ENCODE measurements at places on chromosomes 2 and 18.

GRCh38 chr2:146633159-146633558 is 1211.7 kb upstream of the ACVR2A start:
- no peak for DNase-seq

DNA sequence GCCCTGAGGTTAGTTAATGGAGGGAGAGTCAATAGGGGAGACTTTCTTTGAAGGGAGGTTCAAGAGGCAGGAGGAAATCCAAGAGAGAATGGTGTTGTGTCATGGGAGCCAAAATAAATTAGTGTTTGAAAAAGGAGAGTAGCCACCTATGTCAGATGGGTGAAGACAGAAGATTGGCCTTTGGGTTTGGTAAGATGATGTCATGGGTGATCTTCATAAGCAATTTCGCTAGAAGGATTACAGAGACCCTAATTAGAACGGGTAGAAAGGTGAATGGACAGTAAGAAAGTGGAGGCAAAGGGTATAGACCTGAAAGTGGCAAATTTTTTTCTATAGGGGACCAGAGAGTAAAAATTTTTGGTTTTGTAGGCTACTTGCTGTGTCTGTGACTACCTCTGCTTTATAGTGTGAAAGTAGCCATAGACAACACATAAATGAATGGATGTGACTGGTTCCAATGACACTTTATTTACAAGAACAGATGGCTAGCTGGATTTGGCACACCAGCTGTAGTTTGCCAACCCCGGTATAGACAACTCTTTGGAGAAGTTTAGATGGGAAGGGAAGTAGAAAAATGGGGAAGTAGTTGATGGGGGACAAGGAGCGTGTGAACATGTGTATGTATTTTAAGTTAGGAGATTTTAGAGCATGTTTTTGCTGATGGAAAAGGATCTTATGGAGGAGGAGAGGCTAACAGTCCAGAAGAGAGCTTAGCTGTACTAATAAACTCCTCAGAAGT is 9.3 kb downstream of the STAMBP start:
- no peak for DNase-seq

GRCh38 chr2:46847185-46847710 is 68.4 kb downstream of the MCFD2 start:
- peak; percentile 73 for DNase-seq

DNA sequence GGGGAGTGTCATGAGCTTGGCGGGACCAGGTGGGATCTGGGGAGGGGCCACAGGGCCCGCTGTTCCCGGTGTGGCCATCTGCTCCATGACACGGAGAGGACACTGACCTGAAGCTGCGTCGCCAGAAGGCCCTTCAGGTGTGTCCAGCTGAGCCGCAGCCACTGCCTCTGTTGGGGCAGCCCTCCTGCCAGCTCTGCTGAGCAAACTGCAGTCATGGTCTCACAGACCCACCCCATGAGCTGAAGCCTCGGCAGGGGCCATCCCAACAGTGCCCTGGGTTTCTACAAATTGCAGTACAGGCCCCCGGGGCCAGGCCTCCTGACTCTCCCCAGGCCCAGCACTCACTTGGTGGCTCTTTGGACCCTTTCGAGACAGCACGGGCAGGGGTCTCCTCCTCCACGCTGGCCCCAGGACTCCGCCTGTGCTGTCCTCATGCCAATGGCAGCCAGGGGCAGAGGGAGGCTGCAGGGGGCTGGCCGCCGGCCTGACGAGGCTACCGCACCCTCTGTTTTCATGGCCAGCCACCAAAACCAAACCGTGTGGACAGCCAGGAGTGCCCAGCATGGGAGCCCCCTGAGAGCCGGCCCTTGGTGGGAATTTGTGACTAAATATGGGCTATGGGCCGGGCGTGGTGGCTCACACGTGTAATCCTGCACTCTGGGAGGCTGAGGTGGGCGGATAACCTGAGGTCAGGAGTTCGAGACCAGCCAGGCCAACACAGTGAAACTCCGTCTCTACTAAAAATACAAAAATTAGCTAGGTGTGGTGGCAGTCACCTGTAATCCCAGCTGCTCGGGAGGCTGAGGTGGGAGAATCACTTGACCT is 175.2 kb upstream of the SALL3 start:
- DNase-seq: no peak

GRCh38 chr2:104472076-104472475 is 381.8 kb upstream of the POU3F3 start:
- DNase-seq: no peak

DNA sequence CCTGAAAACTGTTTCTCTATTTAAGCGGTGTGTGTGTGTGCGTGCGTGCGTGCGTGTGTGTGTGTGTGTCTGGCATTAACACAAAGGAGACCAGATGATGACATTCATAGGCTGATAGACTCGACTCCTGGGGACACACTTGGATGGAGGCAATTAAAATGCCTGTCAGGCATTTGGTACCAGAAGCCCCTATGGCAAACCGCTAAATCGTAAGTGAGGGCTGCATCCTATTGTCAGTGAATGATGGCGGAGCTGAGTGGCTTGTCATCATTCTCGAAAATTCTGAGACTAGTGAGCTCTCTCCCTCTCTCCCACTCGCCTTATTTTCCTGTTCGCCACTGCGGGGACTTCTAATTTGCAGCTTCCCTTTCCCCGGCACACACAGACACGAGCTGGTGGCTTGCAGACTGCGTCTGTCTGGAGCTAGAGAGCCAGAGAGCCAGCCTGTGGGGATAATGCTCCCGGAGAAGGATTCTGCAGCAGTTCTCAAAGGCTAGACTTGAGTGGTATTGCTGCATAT is 155.4 kb downstream of the MAP2 start:
- DNase-seq: no peak

DNA sequence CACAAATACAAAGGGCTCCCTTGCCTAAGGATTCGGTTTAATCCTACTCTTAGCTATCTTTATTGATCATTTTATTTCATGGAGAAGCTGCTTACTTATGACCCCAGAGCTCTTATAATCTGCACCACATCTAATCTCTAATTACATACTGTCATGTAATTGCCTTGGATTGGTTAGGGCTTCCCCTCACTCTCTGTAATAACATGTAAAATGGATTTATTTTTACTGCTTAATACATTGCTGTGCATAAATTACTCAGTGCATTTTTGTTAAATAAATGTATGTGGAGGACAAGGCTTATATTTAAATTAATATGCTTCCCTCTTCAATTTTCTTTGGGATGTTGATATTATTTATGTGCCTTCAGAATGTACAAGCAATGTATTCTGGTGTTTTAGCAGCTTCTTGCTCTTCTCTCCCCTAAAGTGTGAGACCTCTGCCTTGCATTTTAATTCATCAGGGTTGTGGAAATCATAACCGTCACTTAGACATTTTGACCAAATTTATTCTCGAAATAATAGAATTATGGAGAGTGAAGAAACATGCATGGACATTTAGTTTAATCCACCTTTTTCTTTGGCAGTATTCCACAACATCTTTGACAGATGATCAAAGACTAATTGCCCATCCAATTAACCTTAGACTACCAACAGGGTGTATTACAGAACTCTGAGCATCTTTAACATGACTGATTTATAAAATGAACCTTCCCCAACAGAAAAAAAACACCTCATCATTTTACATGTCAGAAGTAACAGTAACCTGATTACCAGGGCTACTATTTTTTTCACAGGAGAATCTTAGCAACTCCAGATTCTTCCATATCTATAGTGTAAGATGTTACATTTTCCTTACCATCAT is 692.6 kb downstream of the LRRTM4 start:
- no peak for DNase-seq

DNA sequence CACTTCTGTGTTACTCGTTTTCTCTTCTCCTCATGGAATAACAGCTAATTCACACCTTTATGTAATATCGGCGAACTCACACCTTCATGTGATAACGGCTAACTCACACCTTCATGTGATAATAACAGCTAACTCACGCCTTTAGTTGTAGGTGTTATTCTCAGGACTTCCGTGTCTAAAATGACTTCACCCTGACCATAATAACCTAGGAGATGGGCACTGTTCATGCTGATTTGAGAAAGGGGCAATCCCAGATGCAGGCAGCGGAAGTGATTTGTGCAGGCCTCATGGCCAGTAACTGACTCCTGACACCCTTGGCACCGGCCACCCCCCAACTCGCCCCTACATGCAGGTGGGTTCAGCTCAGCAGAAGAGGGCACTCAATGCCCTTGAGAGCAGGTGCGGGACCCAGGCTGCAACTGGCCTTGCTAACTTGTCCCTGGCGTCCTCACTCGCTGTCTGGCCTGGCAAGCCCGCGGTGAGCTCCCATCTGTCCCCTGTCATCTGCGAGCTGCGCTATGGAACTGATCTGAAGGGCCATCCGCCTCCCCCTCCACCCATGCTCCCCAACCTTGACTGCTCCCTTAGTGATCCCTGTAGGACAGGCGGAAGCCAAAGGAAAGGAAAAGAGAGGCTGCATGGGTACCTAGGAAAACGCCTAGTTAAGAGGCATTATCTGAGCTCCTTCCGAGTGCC is 42.6 kb upstream of the MTCL1 start:
- DNase-seq: no peak

GRCh38 chr2:56287508-56287907 is 103.7 kb downstream of the CCDC85A start:
- no peak for DNase-seq

GRCh38 chr2:150885236-150885635 is 376.4 kb downstream of the RBM43 start:
- no peak for DNase-seq

DNA sequence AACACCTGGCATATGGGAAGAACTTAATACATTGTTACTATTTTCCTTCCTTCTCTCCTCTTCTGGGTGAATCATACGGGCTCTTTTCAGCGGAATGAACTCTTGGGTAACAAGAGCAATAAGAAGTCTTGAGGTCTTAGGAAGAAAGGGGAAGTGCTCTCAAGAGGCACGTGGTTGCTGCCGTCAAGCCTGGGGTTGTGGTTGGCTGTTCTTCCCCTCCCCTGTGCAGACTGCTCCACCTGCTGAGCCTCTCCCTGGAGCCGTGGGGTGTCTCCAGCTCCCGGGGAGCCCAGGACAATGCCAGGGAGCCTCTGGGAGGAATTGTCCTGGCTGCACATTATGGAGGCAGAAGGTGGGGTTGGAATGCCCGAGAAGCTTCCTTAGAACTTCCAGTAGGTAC is 19.4 kb downstream of the TOGARAM2 start:
- DNase-seq: no peak

DNA sequence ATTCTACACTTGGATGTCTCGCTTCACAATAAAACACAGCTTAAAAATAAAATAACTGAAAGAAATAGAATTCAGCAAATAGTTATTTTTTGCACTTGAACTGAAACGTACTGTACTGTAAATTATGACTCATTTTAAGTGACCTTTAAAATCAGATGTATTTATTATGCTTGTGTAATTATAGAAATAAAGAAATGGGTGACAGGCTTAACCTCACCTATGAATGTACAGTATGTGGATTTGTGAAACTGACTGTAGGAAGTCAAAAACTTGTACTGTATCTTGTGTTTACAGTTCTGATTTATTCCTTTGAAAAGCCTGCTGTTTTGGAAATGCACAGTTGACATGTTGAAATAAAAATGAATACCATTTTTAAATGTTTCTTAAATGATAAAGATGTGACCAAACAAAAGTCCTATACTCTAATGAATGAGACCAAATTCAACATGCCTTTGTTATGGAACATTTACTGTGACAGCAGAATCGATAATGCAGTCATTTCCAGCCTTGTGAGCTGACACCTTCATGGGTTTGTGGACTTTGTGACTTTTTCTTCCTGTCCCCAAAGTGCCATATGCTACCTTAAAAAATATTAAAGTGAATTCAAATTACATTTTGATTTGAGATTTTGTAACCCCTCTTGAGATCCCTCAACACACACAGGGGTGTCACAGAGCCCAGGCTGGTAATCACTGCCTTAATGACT is 32.7 kb downstream of the NEMP2 start:
- DNase-seq: no peak

GRCh38 chr2:64945973-64946768 is 43.0 kb upstream of the SLC1A4 start:
- no peak for DNase-seq

DNA sequence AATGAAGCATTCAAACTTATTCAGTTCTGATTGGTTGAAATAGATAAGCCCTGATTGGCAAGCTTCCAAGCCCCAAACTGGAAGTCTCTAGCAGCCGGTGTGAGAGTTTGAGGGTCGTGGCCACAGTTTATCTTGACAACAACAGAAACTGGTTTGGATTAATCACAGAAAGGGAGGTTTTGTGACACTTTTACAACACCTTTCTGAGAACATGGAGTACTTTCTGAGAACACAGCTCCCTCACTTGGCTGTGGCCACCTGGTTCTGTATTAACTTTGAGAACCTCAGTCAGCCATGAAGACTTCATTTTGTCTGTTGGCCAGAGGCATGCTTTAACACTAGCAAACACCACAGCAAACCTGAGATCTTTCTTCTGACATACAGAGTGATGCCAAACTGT is 280.7 kb upstream of the VWC2L start:
- DNase-seq: no peak

DNA sequence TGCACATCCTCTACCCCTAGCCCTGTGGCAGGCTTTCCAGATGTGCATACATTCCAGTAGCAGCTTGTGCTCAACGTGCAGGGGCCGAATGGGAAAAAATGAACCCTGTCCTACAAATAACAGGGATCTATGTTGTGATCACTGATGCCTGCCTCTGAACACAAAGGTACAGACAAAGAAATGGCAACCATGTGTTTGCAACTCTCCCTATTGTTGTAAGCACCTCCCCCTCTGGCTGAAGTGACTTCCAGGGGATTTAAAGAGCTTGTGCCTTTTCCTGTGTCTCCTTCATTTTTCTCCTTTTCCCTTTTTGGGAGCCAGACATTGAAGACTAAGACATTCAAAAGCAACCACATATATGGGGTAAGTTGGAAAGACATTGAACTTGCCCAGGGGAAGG is 21.6 kb downstream of the ARHGAP25 start:
- no peak for DNase-seq

GRCh38 chr2:32832821-32833220 is 113.9 kb upstream of the LTBP1 start:
- no peak for DNase-seq

- DNase-seq: peak; percentile 90
These were observed 41.7 kb upstream of the NABP1 start for GRCh38 chr2:191636235-191636543.

DNA sequence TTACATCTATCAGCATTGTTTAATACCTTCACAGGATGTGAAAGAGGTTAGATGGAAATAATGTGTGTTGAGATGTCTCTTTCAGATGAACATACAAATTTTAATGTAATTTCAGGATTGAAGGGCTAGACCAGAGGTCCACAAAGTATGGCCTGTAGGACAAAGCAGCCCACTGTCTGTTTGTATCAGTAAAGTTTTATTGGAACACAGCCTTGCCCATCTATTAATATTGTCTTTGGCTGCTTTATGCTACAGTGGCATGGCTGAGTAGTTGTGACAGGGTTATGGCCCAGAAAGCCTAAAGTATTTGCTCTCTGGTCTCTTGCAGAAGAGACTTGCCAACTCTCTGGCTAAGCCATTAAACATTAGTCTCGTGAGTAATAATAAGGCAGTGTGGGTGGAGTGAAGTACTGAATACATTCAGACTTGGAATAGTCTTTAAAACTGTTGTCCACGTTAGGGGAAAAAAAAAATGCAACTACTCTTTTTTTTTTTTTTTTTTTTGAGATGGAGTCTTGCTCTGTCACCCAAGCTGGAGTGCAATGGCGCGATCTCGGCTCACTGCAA is 74.5 kb upstream of the NOSTRIN start:
- no peak for DNase-seq

- DNase-seq: no peak
These were observed 38.0 kb upstream of the GPD2 start for GRCh38 chr2:156398176-156398575.

All from kidney epithelial cell (primary cell).